Activated T-helper 1 cell treated with Interleukin-2 at 50 U/mL for 16 hours (primary cell): ENCODE measurements at places on chromosomes 12 and 14.

DNA sequence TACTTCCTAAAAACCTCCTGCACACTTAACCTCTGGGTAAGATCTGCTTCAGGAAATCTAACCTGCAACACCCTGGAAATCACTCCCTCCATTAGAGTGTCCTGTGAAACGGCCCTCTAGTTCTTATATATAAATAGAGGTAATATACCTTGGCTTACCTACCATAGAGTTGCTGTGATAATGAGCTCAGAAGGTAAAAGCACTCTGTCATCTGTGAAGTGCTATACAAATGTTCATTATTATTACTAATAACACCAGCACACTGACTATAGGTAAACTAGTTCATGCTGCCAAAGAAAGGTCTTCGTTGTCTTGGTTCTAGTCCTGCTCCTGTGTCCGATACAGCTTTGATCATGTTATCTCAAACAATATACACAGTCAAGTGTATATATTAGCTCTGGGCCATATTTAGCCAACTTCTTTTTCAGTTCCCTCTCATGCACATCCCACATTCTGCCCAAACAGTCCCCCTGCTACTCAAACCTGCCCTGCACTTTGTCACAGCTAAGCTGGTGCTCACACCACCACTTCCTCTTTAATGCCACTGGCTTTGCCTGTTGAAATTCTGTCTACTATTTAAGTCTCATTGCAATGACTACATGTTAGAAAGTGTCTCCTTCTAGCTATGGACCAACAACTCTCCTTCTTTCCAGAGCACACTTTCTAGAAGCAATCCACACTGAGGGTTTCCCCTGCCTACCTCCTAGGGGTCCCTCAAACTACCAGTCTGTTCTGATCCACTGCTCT lies 5.1 kb downstream of the E2F7 start:
- no peak for DNase-seq

- DNase-seq: no peak
Measured at GRCh38 chr14:90626550-90626949, 189.7 kb downstream of the TTC7B start.

DNA sequence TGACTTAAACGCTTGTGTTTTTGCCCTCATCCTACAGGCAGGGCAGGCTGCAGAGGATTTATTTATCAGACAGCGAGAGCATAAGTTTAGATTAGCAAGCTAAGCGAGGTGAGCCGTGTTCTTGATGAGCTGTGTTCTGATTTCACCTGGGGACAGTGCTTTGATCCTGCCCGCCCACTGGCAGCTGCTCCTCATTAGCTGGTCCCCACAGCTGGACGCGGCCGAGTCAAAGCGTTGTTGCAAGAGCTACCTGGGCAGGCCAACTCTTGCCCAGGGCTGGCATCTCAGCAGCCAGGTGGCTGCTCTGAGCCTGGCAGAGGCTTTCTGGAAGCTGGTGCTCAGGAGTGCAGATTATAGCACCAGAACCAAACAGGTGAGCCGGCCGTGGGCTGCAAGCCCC lies 46.8 kb upstream of the BEGAIN start:
- no peak for DNase-seq

DNA sequence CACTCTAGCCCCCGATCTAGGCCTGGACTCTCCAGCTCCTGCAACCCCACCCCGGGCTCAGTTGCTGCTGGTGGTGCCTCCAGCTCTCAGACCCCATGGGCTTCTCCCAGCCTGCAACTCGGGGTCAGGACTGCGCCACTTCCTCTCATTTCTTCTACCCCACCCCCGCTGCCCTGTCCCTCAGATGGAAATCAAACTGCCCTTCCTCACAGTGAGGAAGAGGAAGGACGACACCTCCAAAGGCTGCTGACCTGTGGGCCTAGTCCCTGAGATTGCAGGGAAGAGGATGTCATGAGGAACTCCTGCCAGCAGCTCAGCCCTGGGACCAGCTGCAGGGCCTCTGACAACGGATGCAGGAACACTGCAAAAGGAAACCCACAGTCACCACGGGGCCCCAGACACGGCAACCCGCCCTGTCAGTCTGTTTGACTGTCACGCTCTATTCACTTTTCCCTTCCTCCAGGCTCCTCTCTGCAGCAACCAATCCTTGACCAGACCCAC lies 29.3 kb upstream of the PNMA1 start:
- peak; percentile 54 for DNase-seq

DNA sequence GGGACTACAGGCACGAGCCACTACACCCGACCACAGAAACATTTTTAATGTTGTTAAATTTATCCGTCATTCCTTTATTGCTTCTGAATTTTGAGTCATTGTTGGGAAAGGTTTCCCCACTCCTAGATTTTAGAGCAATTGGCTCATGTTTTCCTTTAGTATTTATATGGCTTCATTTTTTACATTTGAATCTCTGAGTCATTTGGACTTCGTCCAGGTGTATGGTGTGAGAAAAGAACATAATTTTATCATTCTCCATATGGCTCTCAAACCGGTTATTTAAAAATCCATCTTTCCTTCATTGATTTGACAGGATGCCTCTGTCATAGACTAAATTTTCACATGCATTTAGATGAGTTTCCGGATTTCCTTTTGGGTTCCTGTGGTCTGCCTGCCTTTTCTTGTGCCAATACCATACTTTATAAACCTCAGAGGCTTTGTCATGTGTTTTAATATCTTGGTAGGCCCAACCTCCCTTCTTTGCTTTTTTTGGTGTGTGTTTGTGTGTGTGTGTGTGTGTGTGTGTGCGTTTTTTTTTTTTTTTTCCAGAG lies 30.9 kb downstream of the LRTM2 start:
- DNase-seq: no peak

DNA sequence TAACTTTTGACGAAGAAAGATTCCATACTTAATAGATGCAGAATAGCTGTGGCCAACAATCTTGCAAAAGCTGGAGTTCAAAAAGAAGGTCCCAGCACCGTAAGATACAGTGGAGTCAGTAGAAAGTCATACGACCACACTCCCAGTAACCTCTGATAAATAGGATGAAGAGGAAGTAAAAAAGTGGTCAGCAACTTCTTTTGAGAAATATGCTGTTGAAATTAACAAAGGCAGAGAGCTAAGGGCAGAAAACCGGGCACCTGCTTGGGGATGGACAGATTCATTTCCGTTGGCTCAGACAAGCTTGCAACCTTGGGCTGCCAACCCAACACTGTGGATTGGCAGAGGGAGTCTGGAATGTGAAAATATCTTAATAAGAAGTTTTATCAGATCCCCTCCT lies 40.0 kb downstream of the BTG1 start:
- DNase-seq: no peak

DNA sequence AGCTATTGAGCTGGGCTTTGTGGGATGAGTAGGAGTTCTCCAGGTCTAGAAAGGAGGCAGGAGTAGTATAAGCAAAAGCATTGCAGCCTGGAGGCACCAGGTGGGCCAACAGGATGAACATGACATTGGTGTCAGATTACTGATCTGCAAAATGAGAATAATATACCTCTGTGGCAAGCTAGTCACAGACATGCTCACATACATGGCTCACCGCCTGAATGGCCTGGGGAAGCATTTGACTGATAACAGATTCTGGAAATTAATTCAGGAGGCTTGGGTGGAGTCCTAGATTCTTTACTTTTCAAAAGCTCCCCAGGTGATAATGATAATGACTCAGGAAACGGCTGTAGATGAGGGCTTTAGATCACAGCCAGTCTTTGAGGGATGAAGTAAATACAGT lies 709 bp downstream of the TCL1B start:
- DNase-seq: no peak

DNA sequence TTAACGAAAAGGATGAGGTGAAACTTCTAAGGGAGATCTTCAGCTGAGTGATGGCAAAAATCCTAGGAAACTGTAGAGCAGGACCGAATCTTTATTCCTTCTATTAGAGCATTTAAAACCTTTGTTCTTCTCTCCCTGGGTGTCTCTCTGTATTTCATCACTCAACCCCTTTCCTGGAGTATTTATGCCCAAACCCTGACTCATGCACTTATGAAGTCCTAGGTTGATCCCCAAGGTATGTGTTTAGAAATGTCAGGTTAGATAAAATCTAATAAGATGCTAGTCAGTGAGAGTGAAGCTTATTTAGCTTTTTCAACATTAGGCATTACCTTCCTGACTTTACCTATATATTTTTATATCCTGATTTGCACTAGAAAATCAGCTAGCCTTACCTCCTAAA lies 239.8 kb upstream of the NPAS3 start:
- no peak for DNase-seq

- DNase-seq: no peak
Measured at GRCh38 chr12:51836041-51836826, 12.3 kb downstream of the FIGNL2 start.

DNA sequence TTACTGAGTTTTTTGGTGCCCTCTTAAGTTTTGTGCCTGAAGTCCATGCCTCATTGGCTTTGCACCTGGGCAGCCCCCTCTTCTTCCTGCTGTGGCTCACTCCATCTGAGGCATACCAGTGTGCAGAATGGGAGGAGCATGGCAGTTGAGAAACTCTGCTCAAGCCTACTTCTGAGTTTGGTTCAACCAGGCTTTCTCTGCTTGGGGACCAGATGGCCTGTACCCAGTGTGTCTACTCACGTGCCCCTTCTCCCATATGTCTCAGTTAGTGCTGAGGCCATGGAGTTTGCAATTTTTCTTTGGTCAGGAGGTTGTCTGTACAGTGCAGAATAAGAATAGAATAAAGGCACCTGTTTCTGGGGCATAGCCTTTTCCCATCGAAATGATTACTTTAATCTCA lies 383.3 kb upstream of the DDHD1 start:
- DNase-seq: no peak

DNA sequence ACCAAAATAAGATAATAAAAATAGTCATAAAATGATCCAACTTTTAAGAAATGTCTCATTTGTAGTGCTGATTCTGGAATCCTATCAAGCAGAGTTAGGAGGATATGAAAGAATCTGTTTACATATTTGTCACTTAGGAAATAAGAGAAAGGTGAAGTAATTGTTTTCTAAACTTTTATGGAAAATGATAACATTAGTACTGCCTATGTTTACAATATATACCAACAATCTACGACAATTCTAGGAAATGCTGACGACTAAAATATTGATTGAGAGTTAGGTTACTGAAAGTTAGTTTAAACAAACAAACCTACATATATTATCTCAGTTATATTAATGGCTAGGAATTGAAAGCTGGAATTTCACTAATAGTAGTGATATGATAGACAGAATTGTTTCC lies 18.0 kb downstream of the TSPAN19 start:
- DNase-seq: no peak

DNA sequence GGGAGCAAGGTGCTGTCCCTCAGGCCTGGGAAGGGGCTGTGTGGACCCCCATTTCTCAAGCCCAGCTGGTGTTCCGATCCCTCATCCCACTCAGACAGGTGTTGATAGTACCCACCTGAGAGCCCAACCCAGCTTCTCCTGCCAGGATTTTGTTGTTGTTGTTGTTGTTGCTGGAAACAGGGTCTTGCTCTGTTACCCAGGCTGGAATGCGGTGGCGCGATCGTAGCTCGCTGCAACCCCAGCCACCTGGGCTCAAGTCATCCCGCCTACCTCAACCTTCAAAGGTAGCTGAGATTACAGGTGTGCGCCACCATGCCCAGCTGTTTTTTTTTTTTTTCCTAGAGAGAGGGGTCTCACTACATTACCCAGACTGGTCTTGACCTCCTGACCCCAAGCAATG lies 209.9 kb downstream of the PHETA1 start:
- DNase-seq: no peak

DNA sequence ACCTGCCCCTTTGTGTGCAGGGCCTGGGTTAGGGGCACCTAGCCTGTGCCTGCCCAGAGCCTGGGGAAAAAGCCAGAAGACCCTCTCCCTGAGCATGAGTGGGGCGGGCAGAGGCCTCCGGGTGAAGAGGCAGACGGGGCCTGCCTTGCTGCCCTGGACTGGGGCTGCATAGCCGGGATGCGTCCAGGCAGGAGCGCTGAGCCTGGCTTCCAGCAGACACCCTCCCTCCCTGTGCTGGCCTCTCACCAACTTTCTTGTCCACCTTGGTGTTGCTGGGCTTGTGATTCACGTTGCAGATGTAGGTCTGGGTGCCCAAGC lies 216.1 kb downstream of the TMEM121 start:
- no peak for DNase-seq

DNA sequence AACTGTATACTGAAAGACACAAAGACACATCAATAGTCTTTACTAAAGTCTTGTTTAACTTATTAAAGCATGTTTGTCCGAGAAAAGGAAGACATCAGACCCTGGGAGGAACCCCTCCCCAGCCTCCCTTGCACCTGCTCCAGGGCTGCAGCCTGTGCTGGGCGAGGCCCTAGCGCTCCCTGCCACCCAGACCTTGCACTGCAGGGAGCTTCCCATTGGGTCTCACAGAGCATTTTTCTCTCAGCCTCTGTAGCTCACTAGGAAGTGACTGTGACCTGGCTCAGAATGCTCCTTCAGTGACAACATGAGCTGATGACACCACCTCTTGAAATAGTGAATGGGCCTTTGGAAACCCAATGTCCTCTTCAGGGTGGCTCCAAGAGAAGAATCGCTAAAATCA lies 461.2 kb downstream of the TMEM121 start:
- no peak for DNase-seq

GRCh38 chr14:71523630-71524319 lies 408.5 kb upstream of the RGS6 start:
- no peak for DNase-seq

GRCh38 chr14:28012629-28013415 lies 753.8 kb upstream of the FOXG1 start:
- no peak for DNase-seq

GRCh38 chr12:103672401-103673119 lies 85.5 kb downstream of the STAB2 start:
- no peak for DNase-seq

DNA sequence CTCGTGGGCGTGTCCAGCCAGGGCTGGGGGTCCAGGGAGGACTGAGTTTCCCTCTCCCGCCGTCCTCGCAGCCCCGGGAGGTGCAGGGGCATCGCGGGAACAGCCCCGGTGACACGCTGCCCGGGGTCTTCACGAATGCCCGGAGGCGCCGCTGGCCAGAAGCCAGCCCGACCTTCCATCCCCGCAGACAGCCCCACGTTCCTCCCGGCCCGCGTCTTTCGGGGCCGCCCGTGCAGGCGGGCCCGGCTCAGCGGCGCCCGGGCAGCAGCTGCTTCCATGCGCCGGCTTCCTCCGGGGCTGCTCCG lies 827 bp upstream of the TEDC1 start:
- DNase-seq: no peak

DNA sequence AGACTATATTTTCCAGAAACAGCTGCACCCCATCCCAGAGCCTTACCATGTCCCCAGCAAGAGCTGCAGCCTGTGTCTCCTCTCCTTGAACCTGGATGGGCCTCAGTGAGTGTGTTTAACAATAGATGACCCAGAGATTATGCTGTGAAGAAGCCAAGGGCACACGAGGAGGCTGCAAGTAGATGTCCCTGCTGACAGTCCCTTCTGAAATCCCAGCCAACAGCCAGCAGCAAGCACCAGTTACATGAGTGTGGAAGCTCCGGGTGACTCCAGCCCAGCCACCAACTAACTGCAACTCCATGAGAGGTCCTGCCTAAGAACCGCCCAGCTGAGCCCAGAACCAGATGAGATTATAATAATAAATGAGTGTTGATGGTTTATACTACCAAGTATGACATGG lies 191.7 kb downstream of the BCL11B start:
- no peak for DNase-seq

- no peak for DNase-seq
Measured at GRCh38 chr12:10540776-10541205, 35.1 kb downstream of the EIF2S3B start.
